ENCODE measurements at places on chromosomes 12 and 14.

GRCh38 chr12:3040026-3040656 lies 37.0 kb upstream of the TSPAN9 start:
- no peak for DNase-seq

GRCh38 chr12:49974231-49974675 lies 1.5 kb downstream of the AQP6 start:
- DNase-seq: no peak

DNA sequence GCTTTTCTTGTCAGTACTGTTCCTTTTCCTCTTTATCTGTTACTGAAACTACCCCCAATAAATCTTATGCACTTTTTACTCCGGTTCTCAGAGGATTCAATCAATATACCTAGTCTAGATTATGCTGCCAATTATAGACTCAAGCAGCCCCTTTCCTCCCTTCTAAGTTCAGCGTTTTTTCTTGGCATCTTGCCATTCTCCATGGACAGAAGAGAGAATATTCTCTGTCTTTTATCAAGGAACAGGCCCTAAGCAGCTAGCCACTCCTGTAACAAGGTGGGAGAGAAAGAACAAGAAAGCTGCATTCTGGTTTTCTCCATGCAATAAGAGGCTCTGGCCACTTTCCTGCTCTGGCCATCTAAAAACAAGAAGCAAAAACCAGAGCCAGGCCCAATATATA lies 263.0 kb upstream of the ALG10 start:
- no peak for DNase-seq

- DNase-seq: no peak
Measured at GRCh38 chr12:123149501-123150274, 1.2 kb downstream of the PITPNM2 start.

GRCh38 chr12:57935331-57935730 lies 6.0 kb upstream of the ATP23 start:
- DNase-seq: no peak

GRCh38 chr12:63782466-63782865 lies 2.8 kb downstream of the RXYLT1 start:
- no peak for DNase-seq

- no peak for DNase-seq
Measured at GRCh38 chr14:98826618-98827017, 445.4 kb downstream of the BCL11B start.

- no peak for DNase-seq
Measured at GRCh38 chr12:15719230-15719629, 70.0 kb downstream of the EPS8 start.

DNA sequence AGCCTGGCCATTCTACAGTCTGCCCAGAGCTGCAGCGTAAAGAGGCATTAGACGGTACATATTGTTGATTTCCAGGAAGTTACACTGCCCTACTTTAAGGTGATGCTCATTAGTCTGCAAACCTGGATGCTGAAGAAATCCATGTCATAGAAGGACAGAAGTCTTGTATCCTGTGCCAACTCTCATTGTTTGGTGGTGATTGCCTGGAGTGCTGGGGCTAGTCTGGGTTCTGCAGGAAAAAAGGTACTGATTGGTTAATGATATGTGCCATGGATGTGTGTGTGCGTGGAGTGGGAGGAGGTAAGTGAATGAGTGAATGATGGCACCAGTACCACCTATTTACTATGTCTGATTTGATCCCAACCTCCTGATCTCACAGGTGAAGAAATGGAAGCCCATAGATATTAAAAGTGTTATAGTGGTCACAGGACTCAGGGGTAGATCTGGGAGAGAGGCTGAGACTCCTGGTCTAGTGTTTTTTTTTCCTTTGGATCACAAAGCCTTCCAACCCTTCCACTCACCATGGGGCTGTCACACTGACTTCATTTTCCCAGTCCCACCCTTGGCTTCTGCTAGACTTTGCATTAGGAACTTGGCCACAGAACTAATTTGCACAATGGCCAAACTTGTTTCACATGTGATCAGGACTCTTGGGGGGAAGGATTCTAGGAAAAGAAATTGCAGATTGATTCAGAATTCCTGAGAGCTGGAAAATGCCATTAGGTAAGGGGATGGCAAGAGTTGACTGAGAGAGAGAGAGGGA lies 96.1 kb downstream of the TMX1 start:
- no peak for DNase-seq

DNA sequence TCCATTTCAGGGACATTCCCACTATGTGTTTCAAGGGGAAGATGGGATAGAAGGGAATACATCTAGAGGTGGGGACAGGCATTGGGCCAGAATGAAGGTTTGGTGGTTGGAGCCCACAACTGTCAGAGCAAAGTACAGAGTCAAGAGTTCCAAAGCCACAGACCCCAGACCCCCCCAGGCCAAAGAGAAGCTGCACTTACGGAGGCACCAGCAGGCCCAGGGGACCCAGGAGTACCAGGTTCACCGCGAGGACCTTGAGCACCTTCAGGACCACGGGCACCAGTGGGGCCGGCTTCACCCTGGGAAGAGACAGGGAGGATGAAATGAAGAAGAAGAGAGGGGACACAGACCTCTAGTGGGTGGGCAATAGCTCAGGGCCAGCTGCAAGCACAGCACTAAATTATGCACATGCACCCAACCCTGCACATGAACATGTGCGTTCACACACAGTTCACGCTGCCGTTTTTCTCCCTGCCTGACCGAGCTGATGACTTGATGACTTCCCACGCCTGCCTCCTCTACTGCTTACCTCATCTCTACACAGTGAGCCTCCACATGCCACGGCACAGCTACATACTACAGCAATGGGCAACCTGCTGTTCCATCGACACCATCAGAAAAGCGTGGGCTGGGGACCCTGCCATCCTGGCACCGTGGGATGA lies 16.7 kb downstream of the COL2A1 start:
- DNase-seq: no peak

DNA sequence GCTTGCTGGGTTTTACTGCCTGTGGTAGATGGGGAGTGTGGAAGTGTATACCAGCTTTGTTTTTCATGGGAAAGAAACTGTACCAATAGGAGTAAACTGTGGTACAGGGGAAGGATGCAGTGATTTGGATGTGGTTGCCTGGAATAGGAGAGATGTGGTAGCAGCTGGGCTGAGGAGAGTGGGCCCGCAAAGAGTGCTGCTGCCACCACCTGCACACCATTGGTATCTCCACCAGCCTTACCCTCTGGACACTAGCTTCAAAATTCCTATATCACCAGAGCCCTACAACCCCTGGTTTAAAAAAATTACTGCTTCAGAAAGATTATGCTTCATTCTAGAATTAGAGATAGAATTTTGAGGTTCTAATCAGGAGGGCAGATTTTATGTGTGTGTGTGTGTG lies 53.6 kb downstream of the AKAP6 start:
- no peak for DNase-seq

DNA sequence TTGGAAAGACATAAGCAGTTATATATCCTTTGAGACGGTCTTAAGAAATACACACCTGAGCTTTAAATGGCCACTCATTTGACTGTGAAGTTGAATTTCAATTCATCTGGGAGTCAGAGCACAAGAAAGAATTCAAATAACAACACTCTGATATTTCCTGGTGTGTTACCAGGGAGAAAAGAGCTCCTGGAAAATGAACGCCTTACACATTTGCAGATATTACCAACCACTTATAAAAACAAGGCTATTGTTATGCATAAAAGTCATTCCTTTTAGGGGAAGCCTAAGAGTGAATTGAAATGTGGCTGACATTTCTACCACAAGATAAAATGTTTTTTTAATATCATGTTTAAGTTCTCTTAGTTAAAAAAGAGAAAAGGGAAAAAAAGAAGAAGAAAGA lies 229.2 kb upstream of the PLEKHG7 start:
- no peak for DNase-seq

- DNase-seq: no peak
Measured at GRCh38 chr12:50611021-50611744, 106.4 kb downstream of the DIP2B start.

DNA sequence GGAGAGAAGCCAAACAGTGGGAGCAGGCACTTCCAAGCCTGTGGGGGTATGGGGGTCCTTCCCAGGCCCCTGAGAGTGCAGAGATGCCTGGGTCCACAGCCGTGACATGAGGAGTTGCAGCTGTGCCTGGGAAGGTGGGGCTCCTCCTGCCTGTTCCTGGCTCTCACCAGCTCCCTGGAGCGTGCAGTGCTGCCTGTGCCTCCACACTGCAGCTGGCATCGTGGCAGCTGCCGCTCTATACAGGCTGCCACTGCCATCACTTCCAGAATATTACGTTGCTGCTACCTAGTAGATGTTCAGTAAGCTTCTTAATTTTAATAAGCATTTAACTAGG lies 223.7 kb downstream of the KCNC2 start:
- DNase-seq: no peak
